A549 treated with dexamethasone at 1 μM for 4 hours (cell line): ENCODE measurements at places on chromosomes 7 and 10. TPM values are rescaled to one million over a fixed set of nuclear protein-coding genes. Genes with fewer than 3 reads are reported as not detected.

The SDK1 gene
- total RNA-seq = 0.50 to 0.98 TPM (median 0.68 TPM) in 5 replicates

The FOXI2 gene
- total RNA-seq = not detected in 5 replicates

The CACNB2 gene
- total RNA-seq = not detected in 5 replicates

The MMRN2 gene
- 0.66 to 1.5 TPM (median 0.81 TPM) in 5 replicates for total RNA-seq
